Dorsolateral prefrontal cortex (tissue), 122 donors: ENCODE measurements at places on chromosomes 2 and 18.

DNA sequence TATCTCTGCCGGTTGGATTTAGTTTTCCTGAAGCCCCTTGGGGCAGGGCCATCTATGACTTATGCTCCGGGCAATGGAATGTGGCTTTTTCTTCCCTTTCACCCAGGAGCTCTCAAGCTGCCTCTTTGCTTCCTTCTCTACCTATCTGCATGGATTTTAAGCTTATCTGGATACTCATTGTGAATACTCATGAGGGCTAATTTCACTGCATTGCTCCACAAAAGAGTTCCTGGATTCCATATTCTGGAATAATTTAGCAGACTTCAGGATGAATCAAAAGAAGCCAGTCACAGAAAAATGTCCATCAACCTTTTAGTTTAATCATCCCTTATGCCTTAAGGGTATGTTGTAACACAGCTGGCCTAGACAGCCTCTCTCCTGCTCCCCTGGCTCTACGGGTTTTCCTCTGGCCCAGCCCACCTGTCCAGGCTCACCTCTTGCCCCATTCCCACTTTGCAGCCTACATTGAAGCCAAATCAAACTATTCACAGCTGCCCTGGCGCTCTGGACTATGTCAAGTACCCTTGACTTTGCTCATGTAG is 122.8 kb upstream of the RMDN2 start:
- no peak for DNase-seq

DNA sequence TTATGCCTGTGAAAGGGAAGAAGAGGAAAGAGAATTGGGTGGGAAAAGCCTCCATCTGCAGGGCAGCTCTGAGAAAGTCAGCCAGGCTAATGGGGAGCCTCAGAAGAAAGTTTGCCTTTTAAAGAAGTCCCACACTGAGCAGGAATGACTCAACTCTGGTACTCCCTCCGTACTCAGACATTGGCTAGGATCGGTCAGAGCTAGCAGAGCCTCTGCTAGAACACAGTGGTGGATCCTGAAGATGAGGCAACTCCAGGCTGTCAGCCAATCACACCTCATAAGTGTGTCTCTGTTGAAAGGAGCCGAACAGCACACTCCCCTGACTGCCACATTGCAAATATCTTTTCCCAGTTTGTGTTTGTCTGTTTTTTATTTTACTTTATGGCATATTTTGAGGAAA is 96.9 kb downstream of the HNRNPLL start:
- DNase-seq = no peak

DNA sequence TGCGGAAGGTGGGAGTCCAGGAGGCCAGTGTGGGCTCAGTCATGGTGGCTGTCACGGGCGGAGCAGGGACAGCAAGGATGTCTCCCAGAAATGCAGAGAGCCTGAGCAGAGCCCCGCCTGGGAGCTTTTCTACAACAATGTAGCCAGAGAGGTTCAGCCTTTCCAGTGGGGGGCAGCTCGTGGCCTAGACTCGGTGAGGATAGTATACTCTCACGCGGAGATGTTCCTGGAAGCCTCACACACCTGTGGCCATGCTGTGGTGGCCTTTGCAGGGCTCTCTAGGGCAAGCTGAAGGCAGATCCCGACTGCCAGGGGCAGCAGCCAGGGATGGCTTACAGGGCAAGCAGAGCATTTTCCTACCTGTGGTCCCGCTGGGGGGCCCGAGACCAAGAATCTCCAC is 244.1 kb downstream of the LDLRAD4 start:
- no peak for DNase-seq

- DNase-seq = peak; percentile 25
Measured at GRCh38 chr2:16325016-16325975, 340.3 kb downstream of the CYRIA start.

GRCh38 chr2:238920601-238921001 is 72.7 kb downstream of the TWIST2 start:
- no peak for DNase-seq

- no peak for DNase-seq
Measured at GRCh38 chr2:109582928-109583895, 30.6 kb downstream of the SEPTIN10 start.

DNA sequence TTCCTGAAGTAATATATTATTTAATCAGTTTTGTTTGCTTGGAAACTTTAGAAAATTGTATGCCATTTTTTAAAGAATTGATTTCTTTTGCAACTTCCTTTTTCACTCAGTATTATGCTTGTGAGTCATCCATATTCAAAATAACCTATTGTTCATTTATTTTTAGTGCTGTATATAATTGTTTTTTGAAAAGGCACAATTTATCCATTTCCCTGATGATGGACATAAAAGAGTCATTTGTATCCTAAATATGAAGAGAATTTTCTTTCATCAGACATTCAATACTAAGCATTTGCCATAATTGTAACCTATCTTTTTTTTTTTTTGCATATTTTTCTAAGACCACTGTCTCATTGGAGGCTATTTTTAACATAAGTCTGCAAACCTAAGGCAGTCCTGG is 134.1 kb upstream of the SERPINE2 start:
- DNase-seq = no peak

GRCh38 chr2:237341872-237342271 is 72.1 kb downstream of the COL6A3 start:
- no peak for DNase-seq

GRCh38 chr2:240637901-240638345 is 12.6 kb downstream of the GPR35 start:
- DNase-seq = peak; percentile 17

DNA sequence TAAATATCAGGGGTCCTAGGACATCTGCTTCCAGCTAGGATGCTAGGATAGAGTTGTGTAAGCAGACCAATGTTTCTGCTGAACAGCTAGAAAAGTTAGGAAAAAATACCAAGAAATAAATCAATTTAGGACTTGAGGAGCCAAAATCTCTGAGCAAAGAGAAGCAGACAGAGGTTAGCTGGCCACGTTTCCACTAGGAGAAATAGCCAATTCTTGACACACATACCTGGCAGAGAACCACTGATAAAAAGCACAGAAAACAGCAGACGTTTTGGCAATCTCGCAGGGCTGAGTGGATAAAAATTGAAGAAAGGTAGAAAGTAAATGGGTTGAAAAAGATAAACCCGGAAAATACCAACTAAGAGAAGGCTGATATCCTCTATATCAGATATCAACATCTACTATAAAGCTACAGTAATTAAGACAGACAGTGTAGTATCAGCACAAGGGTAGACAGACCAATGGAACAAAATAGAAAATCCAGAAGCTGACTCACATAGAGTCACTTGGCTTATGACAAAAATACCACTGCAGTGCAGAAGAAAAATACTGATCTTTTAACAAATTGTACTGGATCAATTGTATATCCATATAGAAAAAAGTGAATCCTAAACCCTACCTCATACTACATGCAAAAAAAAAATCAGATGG is 306.1 kb upstream of the KLHL29 start:
- no peak for DNase-seq

GRCh38 chr2:99442837-99443236 is 47.0 kb downstream of the REV1 start:
- DNase-seq = no peak

DNA sequence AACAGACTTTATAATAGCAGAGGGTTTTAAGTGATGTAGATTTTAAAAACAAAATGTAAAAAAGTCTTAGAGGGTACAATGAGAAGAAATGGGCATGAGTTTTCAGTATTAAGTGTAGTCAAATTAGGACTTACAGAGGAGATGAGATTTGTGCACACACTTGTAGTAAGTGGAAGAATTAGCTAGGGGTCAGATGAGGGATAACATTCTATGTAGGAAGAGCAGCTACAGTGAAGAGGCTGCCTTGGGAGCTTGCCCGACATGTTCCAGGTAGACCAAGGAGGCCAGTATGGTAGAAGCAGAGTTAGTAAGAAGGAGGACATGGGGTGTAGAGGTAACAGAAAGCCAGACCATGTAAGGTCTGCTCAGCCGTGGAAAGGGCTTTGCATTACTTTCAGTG is 189.2 kb upstream of the DSEL start:
- no peak for DNase-seq

DNA sequence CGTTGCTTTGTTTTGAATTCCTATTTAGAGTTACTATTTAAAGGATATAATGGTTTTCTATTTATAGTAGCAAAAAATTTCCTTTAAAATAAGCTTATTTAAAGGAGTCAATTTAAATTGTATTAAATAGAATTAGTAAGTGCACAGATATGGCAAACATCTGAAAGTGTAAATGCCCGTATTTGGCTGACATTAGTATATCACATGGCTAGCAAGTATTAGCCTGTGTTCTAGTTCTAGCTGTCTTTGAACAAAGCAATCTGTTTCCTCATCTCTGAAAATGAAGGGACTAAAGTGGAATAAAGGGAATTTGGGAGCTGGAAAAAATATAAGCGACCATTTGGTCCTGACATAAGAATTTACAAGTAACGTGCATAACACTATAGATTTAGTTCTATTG is 32.2 kb downstream of the PELI1 start:
- DNase-seq = no peak

DNA sequence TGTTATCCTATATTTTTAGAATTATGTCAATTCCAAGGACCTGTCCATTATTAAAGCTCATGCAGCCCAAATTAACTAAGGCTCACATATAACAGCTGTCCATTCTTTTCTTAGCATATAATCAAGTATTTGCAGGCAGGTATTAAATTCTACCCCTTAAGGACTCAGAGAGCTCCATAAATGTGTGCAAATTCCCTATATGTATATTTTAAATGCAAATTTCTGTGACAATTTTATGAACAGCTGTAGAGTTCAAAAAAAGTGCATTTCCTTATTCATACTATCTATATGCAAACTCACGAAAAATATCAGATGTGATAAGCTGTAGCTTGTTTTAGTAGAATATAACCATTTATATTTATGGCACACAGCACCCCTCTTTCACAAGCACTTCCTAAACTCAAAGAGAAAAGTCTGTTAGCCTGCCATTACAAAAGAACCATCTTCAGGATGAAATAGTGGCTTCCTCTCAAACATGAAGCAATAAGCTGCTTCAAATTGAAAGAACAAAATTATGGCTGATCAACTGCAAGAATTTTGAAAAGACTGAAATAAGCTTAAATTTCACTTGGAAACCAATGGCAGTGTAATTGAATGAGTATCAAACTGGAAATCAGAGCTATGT is 155.0 kb upstream of the REG3G start:
- DNase-seq = no peak

GRCh38 chr2:167939514-167940345 is 307.7 kb downstream of the STK39 start:
- no peak for DNase-seq

DNA sequence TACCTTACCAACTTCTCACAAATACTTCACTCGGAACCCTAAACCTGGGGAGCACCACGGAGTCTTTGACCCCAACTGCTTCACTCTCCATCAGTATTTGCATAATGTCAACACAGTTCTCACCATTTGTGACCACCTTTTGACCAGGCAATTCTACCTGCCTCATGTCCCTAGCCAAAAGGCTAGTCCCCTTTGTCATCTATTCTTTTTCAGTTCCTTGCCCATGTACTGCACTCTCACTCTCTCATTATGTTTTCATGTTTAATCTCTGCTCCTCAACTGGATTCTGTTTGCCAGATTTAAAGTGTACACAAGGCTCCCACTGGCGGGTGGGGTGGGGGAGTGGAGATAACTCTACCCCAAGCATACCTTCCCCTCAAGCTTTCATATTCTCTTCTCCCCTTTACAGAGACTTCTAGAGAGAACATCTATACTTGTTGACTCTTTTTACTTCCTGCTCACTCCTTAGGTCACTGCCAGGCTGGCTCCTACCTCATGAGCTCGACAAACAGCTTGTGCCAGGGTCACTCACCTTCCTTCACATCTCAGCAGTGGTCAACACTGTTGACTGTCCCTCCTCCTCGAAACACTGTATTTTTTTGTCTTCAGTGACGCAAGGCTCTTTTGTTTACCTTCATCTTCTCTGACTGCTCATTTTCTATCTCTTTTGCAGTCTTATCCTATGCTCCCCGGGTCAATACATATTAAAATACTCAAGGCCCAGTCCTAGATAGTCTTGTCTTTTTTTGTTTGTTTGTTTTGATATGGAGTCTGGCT is 88.7 kb upstream of the MAP4K3 start:
- no peak for DNase-seq

- DNase-seq = no peak
Measured at GRCh38 chr2:195057001-195057400, 600.0 kb upstream of the SLC39A10 start.

- no peak for DNase-seq
Measured at GRCh38 chr18:341102-341501, 73.3 kb upstream of the THOC1 start.

DNA sequence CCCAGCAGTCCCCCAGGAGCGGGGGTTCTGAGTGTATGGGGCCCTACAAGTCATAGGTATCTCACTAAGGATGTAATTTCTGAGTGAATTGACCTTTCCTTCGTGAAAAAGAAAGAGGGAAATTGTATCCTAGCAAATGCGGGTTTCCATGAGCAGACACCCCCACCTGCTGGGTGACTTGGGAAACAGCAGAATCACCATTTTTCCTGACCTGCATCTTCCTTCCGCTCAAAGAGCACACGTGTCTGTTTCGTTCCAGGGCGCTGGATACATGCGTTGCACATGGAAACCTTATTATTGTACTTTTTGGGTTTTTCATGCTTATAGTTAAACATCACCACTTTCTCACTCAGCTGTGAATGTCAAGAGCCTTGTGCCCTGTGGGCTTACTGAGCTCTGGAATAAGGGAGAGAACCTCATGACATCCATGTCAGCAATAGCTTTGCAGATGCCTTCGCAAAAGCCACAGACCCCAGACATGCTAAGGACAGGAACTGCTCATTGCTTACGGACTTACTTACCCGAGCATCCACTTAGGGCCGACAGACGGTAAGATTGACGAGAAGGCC is 132.8 kb downstream of the TPO start:
- peak; percentile 64 for DNase-seq

DNA sequence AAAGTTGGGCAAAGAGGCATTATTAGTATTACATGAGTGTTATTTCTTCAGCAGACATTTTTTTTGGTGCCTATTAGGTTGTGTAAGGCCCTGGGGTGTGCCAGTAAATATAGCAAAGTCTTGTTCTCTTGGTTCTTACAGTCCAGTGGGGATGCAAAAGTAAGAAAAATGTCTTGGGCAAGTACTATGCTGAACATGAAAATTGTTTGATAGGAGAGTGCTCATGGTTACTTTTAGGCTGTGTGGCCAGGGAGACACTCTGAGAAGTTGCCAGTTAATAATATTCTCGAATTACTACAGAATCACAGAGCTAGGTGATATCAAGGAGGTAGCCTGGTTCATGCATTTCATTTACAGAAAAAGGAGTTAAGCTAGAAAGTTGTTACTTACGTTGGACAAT is 1.9 kb downstream of the AGFG1 start:
- no peak for DNase-seq

GRCh38 chr2:238731961-238732360 is 115.9 kb upstream of the TWIST2 start:
- DNase-seq = no peak

- no peak for DNase-seq
Measured at GRCh38 chr2:30219886-30220875, 11.2 kb upstream of the LBH start.

- DNase-seq = no peak
Measured at GRCh38 chr2:11030909-11031308, 119.2 kb downstream of the KCNF1 start.

DNA sequence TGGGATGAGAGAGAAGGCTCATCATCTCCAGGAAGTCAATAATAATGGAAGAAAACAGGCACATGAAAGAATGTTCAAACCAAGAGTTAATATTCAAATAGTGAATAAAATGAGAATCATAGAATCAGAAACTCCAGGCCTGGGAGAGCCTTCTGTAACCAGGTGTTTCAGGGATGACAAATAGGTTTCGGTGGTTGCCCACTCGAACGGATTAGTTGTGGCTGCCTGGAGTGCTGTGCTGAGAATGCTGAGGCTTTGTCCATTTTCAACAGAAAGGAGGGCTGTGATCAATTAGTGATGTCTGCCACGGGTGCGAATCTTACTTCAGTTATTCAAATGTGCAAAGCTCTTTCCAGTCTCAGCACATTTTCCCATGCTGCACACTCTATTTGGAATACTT is 227.3 kb downstream of the INSIG2 start:
- no peak for DNase-seq
